Central memory CD8-positive, alpha-beta T cell (primary cell): ENCODE measurements at places on chromosomes 4 and X.

GRCh38 chrX:50188859-50189600 lies 11.8 kb downstream of the AKAP4 start:
- DNase-seq = no peak

DNA sequence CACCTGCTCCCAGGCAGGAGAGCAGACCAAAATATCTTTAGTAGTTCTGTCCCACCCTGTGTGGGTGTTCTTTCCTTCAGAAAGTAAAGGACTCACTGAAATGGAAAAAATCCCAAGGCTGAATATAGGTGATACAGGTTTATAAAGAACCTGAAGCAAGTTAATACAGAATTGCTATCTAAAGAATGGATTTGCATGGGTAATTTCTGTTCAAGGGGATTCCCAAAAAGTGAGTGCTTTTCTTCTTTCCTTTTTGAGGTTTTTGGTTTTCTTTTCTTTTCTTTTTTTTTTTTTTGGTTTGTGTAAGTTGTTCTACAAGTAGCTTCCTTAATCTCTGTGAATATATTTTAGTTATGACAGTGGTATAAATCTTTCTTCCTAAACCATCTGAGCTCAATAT lies 560.7 kb upstream of the BOD1L1 start:
- DNase-seq = no peak

DNA sequence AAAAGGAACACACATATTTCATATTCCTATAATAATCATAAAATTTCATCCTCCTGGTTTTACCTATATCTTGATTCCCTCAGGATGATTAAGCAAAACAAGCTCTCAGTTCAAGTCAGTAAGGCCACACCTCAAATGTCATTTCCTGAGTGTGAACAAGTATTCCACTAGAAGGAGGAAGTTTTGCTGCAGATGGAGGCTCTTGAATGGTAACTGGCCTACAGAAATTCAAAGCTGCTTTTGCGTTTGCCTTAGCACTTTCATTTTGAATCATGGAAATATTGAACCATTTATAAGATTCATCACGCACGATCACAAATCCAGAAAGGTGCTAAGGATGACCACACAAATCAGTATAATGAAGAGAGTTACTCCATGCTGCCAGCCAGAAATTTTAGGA lies 254.4 kb upstream of the CXXC4 start:
- DNase-seq = no peak

GRCh38 chr4:8540586-8540985 lies 39.6 kb upstream of the GPR78 start:
- DNase-seq = no peak

- no peak for DNase-seq
Observed at GRCh38 chrX:103092942-103093341, at the start of gene NXF3. NXF3 (minus strand) TSS chrX:103093143; CDS start chrX:103093023, 120 bp downstream.

GRCh38 chr4:113888006-113888405 lies 91.4 kb downstream of the ARSJ start:
- no peak for DNase-seq

GRCh38 chr4:115215935-115216334 lies 102.5 kb upstream of the NDST4 start:
- no peak for DNase-seq

DNA sequence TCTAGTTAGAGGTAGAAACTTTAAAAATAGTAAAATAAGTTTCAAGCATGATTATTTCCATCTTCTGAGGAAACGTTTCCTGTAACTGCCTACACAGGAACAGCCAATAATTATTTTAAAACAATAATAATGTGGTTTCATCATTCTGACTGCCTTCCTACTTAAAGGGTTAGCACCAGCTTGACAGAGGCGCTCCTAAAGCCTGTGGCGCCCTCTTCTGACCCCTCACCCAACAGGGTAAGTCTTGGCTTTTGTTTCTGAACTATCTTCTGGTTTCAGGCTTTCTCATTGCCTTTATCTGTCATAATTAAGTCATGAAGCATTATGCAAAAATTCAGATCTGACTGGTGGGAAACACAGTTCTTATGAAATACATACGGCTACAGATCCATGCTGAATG lies 96.7 kb downstream of the ITM2A start:
- DNase-seq = peak; percentile 28

GRCh38 chr4:13483136-13483767 lies 888 bp downstream of the RAB28 start:
- DNase-seq = no peak

DNA sequence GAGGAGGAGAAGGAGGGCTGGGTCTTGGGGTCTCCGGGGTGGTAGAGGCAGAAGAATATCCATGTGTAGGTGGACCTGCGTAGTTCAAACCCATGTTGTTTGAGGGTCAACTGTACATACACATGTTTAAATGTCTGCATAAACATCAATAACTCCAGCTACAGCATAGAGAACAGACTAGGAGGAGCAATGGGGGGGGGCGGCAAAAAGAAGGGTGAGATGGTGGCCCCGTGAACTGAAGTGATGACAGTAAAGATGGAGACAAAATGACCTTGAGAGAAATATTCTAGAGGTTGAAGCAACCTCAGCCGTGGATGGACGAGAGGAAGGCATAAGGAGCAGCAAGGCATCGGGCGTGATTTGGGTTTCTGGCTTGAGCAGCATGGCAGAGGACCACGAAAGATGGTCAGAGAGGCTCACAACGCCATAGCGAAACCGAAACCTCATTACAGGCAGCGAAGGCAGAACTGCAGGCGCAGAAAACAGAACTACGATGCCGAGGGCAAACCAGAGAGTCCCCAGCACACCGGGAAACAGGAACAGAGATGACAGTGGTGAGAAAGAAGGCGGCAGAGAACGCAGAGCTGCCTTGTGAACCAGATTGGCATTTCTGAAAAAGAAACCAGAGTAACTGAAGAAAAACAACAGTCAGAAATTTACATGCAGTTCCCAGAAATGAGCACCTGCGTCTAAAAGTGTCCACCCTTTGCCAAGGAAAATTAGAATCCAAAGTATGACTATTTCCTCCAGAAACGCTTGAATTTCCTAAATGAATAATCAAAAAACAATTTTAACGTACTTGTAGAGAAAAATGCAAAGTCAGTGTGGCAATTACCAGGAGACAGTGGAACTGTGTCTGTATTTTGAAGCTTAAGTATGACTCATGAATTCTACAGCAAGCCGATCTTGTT lies 50.3 kb upstream of the ENPP6 start:
- peak; percentile 35 for DNase-seq

GRCh38 chrX:68665502-68665901 lies 18.0 kb downstream of the STARD8 start:
- DNase-seq = no peak

- no peak for DNase-seq
Observed at GRCh38 chr4:97517939-97518338, 625.3 kb downstream of the STPG2 start.

DNA sequence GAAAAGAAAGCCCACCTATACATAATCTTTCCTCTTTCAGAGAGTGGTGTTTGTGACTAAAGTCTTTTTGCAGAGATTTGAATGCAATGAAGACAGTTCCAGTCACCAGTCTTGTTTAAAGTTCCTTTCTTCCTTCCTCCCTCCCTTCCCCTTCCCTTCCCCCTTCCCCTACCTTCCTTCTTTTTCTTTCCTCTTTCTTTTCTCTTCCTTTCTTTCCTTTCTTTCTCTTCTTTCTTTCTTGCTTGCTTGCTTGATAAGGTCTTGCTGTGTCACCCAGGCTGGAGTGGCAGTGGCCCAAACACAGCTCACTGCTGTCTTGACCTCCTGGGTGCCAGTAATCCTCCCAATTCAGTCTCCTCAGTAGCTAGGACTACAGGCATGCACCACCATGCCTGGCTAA lies 19.0 kb upstream of the ASB5 start:
- DNase-seq = no peak

DNA sequence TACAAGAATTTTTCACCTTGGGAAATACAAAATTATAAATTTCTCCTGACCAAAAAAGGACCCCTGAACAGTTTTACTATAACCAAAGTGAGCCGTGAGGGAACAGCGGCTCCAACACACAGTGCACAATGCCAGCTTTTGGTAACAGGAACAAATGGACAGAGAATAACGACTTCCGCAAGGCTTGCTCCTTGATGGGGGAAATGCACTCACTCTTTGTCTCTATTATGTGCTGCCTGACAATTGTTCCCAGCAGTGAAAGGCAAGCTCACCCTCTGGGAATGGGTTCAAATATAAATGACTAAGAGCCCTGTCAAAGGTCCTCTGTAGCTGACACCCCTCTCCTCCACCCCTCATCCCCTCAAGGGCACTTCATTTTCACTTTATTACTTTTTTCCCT lies 325.8 kb upstream of the GALNT7 start:
- DNase-seq = no peak

DNA sequence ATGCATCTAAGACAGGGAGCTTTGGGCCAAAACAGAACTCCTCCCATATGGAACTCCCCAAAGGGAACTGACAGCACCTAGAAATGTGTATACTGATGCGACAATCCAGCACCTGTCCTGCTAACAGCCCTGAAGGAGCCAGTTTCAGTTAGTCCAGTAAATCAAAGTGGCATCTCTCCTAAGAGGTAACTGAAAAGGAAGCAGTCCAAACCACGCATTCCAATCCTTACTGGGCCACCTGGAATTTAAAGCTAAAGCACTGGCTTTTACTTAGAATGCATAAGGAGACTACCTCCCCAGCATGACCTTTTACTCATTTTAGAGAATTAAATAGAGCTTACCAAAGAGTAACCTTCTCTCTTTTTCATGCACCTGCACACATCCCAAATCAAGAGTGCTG lies 586.8 kb upstream of the PITX2 start:
- no peak for DNase-seq

- DNase-seq = no peak
Observed at GRCh38 chrX:79081895-79082512, 62.5 kb upstream of the GPR174 start.

GRCh38 chrX:125826080-125826479 lies 340.0 kb downstream of the DCAF12L2 start:
- DNase-seq = no peak

- no peak for DNase-seq
Observed at GRCh38 chr4:152991398-152991797, 55.3 kb downstream of the FHDC1 start.

GRCh38 chr4:14157262-14157661 lies 529.7 kb upstream of the BOD1L1 start:
- DNase-seq = no peak

GRCh38 chr4:55822329-55822728 lies 2.7 kb downstream of the EXOC1L start:
- no peak for DNase-seq

DNA sequence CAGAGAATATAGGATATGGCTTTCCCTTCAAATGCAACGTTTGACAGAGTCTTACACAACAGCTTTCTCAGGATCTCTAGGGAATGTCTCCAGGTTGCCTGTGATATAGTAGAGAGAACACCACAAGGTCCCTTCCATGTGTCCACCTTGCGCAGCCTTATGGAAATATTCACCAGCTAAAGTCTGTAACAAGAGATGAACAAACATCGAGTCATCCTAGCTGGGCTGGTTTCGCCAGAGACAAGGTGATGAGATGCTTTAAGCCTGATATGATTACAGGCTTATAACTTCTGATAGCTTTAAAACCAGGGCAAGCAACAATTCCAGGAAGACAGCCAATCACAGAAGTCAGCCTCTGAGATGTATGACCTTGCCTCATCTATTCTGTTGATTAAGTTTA lies 83.8 kb downstream of the SEL1L3 start:
- no peak for DNase-seq

- DNase-seq = no peak
Observed at GRCh38 chr4:4735136-4735750, 124.2 kb upstream of the MSX1 start.

DNA sequence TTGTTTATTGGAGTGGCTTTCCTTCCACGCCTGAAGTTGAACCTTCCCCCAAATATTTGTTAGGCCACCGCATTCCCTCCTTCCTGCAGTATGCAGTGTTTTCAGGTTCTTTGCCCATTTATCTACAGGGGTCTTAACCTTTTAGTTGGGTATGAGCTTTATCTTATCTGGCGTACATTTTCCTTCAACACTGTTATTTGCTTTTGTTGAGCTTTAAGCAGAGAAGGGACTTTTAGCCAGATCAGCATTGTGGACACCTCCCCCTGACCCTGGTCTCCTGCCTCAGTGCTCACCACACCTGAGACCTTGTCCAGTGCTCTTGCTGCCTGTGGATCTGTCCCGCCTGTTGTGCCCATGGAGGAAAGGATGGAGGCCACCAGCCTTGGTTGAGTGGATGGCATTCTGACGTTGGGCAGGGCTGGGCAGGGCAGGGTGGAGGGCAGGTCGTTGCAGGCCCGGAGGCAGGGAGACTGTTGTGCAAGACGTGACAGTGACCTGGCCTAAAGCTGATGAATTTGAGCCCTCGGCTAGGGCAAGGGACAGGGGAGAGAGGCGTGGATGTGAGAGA lies 998 bp upstream of the DUSP9 start:
- no peak for DNase-seq

- peak; percentile 32 for DNase-seq
Observed at GRCh38 chrX:119753639-119754257, 4.6 kb upstream of the SOWAHD start.

GRCh38 chr4:73528171-73528570 lies 46.6 kb downstream of the AFM start:
- no peak for DNase-seq

- DNase-seq = no peak
Observed at GRCh38 chr4:25847329-25847728, 15.5 kb downstream of the SEL1L3 start.

DNA sequence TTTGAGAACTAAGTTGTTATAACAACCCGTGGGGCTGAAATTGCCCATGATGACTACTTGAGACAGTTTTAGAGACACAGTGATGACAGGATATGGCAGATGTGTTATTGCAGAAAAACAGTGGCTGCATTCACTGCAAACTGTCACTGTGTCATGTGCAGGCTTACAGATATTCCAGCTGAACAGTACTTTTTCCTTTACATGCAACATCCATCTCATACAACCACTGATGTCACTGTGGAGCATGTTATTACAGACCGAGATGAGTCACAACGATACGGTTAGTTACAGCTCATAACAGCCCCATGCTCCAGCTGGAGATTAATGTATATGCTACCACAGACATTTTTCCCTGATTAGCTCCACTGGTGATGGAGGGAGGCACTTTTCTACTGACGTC lies 207.4 kb downstream of the TMA16 start:
- no peak for DNase-seq

DNA sequence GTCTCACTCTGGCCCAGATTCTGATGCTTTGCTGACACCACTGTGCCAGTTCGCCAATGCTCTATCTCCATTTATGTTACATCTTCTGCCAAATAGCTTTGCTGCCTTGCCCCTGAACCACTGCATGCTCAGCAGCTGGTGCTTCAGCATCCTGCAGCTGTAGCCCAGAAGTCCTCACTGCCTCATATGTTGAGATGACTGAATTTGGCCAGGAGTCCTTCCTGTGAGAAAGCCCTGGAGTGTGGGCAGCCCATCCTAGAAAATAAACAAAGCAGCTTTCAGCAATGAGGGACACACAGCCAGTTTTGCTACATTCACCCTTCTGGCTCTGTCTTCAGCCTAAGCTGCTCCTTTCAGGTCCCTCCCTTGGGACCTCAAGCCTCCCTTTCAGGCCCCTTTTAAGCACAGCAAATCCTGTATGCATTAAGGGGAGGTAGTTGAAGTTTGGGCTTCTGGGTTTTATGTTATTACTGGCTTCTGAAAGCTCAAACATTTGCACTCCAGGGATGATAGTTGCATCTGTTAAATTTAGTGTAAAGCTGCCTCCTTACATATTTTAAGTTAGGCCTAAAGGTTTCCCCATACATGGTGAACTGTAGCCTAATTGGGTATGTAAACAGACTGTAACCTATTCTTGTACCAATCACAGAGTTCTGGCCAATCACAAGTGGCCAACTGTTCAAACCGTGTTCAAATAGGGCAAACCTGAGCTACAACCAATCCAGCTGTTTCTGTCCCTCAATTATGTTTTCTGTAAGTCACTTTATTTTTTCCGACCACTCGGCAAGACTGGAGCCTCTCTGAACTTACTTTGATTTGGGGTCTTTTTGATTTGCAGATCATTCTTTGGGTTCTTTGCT lies 2.1 kb upstream of the TMEM165 start:
- no peak for DNase-seq
